ENCODE measurements at places on chromosomes 12 and 14. TPM values are rescaled to one million over a fixed set of nuclear protein-coding genes. Genes with fewer than 3 reads are reported as not detected.

Gene KRT74
- total RNA-seq: not detected

Gene CAPS2
- total RNA-seq: 0.87 TPM

Gene CIT
- total RNA-seq: 9.5 TPM

DNA sequence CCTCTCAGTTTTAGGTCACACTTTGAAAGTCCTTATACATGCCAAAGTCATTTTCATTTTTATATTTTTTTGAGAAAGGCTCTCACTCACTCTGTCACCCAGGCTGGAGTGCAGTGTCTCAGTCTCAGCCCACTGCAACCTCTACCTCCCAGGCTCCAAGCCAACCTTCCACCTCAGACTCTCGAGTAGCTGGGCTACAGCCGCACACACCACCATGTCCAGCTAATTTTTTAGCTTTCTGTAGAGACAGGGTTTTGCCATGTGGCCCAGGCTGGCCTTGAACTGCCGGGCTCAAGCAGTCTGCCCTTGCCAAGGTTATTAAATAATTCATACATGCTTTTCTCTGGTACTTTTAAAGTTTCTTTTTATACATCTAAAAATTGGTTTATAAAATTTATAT is 166.0 kb downstream of the ERC1 start:
- no peak for DNase-seq

DNA sequence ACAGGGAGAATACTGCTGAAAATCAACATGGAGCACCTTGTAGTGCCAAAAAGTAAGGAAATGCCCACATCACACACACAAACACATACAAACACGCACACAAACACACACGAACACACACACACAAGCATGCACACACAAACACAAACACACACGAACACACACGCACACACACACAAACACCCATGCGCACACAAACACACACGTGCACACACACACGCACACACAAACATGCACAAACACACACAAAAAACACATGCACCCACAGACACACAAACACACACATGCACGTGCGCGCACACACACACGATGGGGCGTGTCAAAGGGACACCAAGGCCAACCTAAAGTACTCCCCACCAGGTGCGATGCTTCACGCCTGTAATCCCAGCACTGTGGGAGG is 61.7 kb upstream of the C14orf180 start:
- no peak for DNase-seq

- DNase-seq: peak; percentile 69
These were observed 571.7 kb downstream of the DIO2 start for GRCh38 chr14:79639613-79640012.

GRCh38 chr14:53409289-53409688 is 256.2 kb upstream of the DDHD1 start:
- peak; percentile 35 for DNase-seq
